ENCODE measurements at places on chromosomes 7 and 10. TPM values are rescaled to one million over a fixed set of nuclear protein-coding genes. Genes with fewer than 3 reads are reported as not detected.

The OPN1SW gene
- 2.0 TPM for polyA plus RNA-seq

The EIF5AL1 gene
- 2.2 TPM for polyA plus RNA-seq

The ZNF736 gene
- polyA plus RNA-seq: 15.5 TPM

The ANKRD61 gene
- 0.74 TPM for polyA plus RNA-seq

The PKD2L1 gene
- 0.81 TPM for polyA plus RNA-seq

The TMEM273 gene
- polyA plus RNA-seq: 3.5 TPM

The ENO4 gene
- polyA plus RNA-seq: 3.1 TPM

The EPO gene
- polyA plus RNA-seq: 0.44 TPM

The KIAA1549 gene
- 22.6 TPM for polyA plus RNA-seq

Measured in spinal cord (tissue), 10 donors.